Stimulated activated CD8-positive, alpha-beta memory T cell treated with anti-CD3 and anti-CD28 coated beads, Interleukin-4, amount 100 ng/mL, for 4 hours (primary cell): ENCODE measurements at places on chromosomes 4 and X.
A peak's percentile ranks its signal among the peaks of the same experiment; 100 is the strongest.

DNA sequence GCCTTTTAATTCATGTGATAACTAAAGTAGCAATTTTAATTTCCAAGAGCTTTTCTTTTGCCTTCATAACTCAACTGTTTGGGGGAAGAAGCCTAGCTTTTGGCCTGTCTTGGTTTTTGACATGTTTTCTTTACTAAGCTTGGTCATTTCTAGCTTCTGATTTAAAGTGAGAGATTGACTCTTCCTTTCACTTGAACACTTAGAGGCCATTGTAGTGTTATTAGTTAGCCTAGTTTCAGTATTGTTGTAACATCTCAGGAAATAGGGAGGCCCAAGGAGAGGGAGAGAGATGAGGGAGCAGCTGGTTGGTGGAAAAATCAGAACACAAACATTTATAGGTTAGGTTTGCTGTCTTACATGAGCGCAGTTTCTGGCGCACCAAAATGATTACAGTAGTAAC is 44.8 kb downstream of the DCLK2 start:
- no peak for DNase-seq

DNA sequence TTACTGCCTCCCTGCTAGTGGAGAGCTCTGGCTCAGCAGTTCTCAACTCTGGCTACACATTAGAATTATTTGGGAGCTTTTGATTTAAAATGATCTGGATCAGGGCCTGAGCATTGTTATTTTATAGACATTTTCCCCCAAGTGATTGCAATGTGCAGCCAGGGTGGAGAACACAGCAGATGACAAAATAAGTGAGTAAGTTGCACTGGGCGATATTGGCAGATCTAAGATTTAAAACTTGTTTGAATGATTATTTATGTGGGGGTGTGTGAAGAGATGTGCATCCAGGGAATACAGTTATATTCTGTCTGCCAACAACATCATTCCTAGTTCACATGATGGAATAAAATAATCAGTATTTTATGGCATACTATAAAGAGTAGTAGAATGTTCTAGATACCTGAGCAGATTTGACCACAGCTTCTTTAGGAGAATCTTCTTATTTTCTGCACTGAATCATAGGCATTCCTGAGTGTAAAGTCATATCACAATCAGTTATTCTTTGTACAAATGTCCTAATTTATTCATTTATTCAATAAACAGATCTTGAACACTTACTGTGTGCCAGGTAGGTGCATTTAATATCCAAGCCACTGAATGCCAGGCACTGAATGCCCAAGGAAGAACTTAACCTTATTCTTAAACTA is 123.9 kb downstream of the UCHL1 start:
- no peak for DNase-seq

- no peak for DNase-seq
Observed at GRCh38 chr4:138775890-138776289, 239.7 kb upstream of the NOCT start.

GRCh38 chrX:46758956-46759644 is at the start of gene SLC9A7:
TSS of gene SLC9A7 (minus strand) at chrX:46759118. CDS start at chrX:46759029, 89 bp downstream.
- peak; percentile 47 for DNase-seq

DNA sequence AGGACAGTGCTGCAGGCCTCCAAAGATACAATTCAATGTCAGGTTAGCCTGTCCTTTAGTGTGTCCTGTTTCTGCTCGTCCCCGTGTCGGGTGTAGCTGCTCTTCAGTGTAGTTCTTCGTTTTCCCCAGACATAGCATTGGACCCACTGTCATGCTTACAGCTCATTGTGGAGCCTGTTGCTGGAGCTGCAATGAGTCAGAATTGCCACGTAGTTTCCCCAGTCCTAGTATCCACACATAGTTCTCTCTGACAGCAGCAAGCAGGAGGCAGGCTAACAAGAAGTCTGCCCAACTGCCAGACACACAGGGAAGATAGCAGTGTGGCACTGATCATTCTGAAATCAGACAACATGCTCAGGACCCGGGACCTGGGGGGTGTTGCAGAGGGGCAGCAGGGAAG is 49.2 kb downstream of the MOSPD2 start:
- DNase-seq = no peak

DNA sequence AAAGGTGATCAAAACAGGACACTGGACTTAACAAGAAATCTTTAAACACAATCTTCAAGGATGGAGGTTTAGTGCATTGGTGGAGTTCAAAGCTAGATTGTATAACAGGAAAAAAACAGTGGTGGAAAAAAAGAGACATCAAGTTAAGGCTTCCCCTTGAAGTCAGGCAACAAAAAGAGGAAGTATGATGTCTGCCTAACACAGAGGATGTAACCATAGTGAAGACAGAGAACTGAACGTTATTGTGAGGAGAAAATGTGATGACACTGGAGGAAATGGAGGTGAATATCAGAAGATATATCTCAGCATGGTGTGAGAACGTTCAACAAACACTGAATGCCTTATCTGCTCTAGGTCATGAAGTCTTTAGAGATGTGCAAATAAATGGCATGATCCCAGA is 192.4 kb upstream of the AR start:
- DNase-seq = no peak

DNA sequence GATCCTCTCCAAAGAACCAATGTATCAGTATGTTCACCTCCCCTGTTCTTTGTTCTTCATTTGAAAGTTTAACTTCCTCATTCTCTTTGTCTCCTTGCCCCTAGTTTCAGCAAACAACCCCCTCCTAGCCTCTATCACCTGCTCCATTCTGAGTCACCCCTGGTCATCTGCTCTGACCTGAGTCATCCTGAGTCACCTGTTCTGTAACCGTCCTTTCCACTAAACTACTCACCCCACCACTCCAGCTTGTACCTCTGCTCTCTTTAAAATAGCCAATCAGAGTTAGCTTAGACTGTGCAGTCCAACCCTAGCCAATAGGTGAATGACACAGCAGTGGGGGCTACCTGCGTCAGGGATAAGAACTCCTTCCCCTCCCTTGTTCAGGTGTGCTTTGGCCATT is 249.8 kb upstream of the AADAT start:
- no peak for DNase-seq

DNA sequence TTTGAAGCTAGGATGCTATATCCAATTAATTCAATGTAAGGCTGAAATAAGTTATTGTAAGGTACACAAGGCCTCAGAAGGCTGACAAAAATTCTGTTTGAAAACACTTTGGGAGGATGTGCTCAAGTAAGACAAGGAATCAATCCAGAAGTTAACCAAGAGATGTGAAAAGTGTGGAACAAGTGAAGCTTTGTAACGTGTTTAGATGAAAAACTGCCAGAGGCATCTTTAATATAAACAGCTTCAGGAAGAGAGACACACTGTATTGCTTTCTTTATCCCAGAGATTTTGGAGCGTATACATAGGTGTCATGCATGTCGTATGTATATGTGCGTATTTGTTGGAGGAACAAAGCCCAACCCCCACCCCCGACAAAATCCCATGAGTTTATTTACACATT is 28.3 kb upstream of the YTHDC1 start:
- no peak for DNase-seq

DNA sequence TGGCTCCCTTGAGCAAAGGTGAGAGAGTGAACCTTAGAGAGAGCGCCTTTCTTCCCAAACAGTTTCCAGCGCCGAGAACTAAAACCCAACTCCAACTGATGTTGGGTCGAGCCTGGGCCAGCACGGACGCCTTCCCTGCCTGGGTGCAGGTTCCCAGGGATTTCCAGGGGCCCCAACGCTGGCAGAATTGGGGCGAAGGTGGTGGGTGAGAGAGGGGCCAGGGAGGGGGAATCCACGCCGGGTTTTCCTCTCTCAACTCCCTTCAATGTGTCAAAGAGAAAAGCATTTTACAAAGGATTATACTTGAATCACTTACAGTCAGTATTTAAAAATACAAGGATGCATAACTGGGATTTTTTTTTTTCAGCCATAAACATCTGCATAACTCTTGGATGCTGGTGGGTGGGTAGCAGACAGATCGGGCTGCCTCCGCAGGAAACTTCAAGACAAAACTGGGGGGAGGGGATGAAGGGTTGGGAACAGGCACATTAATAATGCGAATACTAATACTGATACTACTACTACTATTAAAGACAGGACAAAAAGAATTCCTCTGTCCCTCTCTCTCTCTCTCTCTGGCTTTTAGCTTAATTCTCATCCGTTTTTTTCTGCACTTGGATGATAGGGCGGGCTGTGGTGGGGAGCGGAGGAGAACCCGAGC is 1.3 kb upstream of the ARX start:
- DNase-seq = no peak

DNA sequence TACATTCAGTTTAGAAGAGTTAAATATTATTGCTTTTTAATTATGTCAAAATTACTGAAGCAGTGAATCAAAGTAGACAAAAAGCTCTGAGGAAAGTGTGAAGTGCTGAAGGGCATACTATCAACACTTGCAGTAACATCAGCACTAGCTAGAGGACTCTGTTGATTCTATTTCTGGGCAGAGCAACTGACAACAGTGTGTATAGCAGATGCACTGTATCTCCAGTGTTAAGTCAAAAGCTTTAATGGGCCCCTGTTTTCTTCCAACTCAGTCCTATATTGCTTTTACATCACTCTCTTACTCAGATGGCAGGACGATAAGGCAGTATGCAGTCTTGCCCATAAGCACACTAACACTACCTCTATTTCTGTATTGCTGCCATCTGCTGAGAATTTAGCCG is 435.2 kb upstream of the AMOT start:
- DNase-seq = no peak
